Stimulated activated CD4-positive, alpha-beta T cell treated with anti-CD3 and anti-CD28 coated beads, TNF-alpha, amount 100 ng/mL, for 48 hours (primary cell): ENCODE measurements at places on chromosomes 2 and 18.

GRCh38 chr2:149924549-149925213, 337.1 kb upstream of the MMADHC start:
- DNase-seq = no peak

GRCh38 chr2:118046634-118047210, 32.9 kb upstream of the CCDC93 start:
- DNase-seq = no peak

GRCh38 chr2:173571021-173571821, 216.5 kb downstream of the CDCA7 start:
- DNase-seq = no peak

DNA sequence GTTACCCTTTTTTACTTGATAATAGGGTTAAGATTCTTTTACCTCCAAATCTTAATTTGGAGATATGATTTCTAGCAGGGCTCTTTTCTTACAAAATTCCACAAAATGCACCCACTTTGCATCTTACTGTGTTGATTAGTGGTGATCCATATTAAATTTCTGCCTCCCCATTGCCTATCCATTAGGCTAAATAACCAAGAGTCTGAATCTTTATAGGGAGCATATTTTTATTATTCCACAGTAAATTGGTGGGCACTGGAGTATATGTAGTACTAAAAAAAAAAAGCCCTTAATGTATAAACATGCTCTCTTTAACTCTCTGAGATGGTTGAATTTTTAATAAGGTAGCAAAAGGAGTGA, 8.1 kb upstream of the TXNDC2 start:
- DNase-seq = no peak

GRCh38 chr18:40018266-40018665, 1936.8 kb upstream of the PIK3C3 start:
- no peak for DNase-seq

GRCh38 chr2:47946593-47946992, 40.3 kb upstream of the FBXO11 start:
- no peak for DNase-seq
